Left renal pelvis (tissue), 4 donors: ENCODE measurements at places on chromosomes 7 and 10.

GRCh38 chr7:78090616-78091015 is 292.0 kb downstream of the PHTF2 start:
- no peak for DNase-seq

GRCh38 chr7:27513885-27514284 is 148.8 kb downstream of the HIBADH start:
- no peak for DNase-seq

DNA sequence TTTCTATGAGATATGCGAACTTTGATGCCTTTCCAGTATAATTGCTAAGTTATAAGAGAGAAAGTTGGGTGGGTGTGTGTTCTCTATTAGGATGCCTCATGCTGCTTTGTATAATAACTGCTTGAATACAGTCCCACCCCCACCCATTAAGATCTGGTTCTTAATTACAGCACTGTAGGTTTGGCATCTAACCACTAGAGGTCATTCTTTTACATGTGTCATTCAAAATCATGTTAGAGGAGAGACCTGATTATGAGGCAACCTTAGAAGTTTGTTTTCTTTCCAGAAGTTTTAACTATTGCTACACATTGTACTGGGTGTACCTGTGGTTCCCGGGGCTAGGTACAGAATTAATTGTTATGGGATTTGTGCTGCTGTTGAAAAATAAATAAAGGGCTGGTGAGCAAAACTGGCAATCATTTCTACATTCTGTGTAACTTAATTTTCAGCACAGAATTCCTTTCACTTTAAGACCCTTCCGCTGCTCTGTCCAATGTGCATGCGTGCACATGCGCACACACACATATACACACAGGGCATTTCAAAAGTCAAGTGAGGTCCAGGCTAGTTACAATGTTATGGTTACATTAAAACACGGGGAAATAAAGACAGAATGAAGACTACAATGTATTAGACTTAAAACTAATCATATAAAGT is 1156.3 kb downstream of the SORCS3 start:
- DNase-seq: peak; percentile 17

DNA sequence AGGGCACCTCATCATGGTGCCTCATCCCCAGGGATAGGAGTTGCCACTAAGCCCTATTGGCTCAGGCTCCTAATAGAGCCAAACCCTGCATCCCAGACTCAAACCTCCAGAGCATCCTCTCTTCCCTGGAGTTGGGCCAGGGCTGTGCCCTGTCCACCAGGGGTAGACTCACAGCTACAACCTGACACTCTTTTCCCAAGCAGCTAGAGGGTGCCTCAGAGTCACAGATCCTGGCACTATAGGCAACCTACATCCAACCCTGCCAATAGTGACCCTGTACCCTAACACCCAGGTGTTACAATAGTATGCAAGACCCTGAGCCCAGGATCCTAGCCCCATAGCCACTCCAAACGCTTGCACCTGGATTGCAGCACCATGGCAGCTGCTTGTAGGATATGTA is 64.0 kb upstream of the PLA2G12B start:
- DNase-seq: no peak

- no peak for DNase-seq
Observed at GRCh38 chr10:132904181-132904813, 38.1 kb downstream of the CFAP46 start.
